ENCODE measurements at places on chromosomes 7 and 10.

GRCh38 chr10:117221156-117221711 is 19.7 kb upstream of the SLC18A2 start:
- no peak for DNase-seq

- DNase-seq = no peak
Measured at GRCh38 chr7:4268040-4268965, 413.8 kb upstream of the FOXK1 start.

- DNase-seq = no peak
Measured at GRCh38 chr7:129189661-129190310, 1.4 kb downstream of the SMO start.

GRCh38 chr7:5367661-5368060 is 56.0 kb downstream of the TNRC18 start:
- no peak for DNase-seq

GRCh38 chr7:22316914-22317313 is 40.0 kb downstream of the RAPGEF5 start:
- DNase-seq = no peak

DNA sequence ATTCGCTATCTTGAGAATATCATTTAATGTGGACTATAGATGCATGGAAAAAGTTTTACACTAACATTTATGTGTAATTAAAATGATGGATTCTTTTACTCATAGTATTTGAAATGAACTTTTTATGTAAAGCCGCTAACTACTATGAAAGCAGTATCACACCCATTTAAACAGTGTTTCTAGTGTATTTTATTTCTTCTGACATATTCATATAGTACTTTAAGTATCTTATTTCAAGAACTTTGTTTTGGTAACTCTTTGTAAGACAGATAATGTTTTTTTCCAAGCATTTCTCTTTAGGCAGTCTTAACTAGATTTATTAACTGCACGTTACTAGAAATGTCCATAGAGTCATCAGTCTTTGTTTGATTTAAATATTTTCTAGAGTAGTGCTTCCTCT is 12.5 kb upstream of the ARMC3 start:
- no peak for DNase-seq

- DNase-seq = no peak
Measured at GRCh38 chr10:13729586-13730305, 143.0 kb downstream of the PRPF18 start.

- no peak for DNase-seq
Measured at GRCh38 chr7:134022286-134022911, 104.7 kb upstream of the LRGUK start.

DNA sequence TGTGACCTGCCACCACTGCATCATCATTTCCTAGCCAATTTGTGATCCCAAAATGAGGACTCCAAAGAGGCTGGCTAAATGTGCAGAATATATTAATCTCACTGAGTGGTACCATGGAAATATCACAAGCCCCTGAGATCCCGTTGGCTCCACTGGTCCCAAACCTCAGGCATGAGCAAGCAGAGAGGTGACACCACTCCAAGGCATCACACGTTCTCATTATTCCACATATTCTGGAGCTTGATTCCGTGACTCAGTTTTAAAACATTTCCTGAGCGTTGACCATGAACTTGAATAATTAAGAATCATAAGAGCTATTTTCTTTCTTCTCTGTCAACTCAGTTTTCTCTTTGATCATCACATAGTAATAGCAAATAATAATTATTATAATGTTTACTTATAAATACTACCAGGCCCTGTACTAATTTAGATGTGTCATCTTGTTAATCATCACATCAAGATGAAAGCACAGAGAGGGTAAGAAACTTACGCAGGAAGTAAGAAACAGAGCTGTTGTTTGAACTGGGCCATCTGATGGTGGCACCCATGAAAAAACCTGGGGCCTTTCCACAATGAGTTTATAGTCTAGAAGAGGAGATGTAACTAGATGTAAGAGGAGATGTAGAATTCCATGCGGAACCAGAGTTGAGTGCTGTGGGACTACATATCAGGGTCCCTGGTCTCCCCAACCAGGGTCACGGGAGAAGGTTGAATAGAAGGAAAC is 3.5 kb downstream of the APBB1IP start:
- DNase-seq = no peak

GRCh38 chr10:12419262-12419847 is 70.0 kb downstream of the CAMK1D start:
- DNase-seq = peak; percentile 26

DNA sequence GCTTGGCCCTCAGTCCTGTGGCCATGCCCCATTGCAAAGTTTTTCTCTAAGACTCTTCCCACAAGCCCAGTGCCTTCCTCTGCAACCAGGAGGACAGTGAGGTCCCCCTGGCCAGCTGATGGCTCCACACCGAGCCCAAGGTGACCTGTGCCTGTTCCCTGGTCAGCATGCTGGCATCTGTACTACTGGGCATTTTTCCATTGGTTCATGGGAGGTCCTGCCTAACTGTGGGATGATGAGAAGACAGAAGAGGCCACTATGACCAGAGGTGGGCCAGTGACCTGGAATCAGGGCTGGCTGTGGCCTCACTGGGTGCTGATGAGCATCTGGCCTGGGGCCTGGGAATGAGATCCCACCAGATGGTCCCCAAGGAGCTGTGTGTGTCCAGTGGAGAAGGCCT is 20.2 kb downstream of the CALML3 start:
- DNase-seq = no peak

DNA sequence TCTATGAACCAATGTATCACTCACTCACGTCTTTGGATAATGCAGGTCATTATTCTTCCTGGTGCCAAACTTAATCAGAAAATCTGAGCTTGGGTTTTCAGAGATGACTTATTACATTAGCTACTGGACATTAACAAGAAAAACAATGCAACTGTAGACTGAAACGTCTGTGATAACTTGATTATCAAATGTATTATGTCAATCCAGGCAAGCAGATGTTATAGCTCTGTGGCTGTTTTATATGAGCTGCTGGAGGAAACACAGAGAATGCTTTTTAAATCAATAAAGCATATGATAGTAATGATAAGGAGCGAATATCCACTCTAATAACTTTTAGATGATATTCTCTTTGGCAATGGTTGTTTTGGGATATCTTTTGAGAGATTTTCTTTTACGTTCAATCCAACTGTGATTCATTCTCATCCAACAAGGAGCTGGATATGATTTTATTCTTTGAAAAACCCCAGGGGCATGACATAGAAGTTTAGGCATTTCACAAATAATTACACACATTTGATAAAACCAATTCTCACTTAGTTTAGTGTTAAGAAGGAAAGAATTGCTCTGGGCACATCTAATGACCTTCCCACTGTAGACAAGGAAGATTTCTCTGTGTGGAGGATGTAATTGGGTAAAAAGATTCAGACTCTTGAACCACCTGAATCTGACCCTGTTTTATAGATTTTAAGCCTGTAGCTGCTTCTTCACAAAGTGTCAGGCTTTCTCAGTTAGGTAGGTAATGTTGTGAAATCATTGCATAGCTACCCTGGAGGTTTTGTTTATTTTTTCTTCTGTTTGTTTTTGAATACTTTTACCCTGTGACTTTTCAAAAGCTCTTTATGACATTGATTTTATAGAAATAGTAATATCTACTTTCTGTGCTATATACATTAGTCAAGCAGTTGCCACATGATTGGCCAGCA is 1124.7 kb downstream of the DNAJB9 start:
- DNase-seq = no peak

DNA sequence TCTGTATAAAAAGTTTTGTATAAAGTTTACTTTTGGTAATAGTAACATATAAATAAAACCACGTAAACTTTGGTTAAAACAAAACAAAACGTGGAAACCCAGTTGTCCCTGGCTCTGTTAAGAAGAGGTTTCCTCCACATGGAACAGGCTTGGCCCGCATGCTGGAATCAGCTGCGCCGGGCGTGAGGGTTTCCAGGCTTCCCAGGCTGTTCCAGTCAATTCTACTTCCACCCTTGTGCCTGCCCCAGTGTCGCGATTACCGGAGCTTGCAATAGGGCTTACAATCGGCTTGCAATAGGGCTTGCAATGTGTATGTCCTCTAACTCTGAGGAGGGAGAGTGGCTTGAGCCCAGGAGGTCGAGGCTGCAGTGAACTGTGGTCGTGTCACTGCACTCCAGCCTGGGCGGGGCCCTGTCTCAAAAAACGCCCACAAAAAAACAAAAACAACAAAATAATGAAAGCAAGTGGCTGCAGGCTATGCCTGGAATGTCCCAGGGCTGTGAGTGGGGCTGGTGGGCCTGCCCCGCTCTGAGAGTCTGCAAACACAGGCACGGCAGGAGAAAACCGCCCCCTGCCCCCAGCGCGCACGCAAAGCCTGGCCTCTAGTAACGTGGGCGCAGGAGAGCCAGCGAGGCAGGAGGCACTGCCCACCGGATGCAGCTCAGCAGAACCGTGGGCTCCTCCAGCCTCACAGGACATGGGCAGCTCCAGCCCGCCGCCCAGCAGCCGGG is 16.3 kb downstream of the CYP2W1 start:
- no peak for DNase-seq

DNA sequence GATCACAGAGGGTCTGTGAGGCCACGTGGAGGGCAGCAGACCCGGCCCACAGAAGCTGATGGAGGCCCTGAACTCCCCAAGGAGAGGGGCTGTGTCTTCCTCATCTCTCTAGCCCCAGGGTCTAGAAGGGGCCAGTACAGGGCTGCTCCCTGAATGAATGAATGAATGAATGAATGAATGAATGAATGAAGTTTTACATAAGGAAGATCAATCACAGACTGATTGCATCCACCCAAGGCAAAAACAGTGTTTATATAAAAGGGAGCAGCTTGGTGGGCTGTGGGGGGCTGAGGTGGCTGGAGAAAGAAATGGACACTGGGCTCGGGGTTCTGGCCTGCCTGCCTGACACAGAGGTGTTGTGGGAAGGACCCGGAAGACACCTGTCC is 4.9 kb upstream of the NSUN5 start:
- DNase-seq = no peak

DNA sequence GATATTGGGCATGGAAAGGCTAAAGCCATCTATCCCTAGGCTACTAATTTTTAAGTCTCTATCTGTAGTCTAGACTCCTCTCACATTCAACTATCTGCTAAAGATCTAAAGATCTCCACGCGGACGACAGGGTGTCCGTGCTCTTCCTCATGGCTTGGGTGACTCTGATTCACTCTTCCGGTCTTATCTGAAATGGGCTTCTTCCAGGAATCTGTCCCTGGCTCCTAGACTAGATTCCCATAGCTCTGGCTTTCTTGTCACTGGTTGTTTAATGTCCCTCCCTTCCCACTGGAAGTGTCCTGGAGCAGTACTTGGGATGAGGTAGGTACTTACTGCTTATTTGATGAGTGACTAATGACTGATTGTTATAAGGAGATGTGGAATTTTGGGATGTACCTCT is 62.0 kb upstream of the PODXL start:
- no peak for DNase-seq

DNA sequence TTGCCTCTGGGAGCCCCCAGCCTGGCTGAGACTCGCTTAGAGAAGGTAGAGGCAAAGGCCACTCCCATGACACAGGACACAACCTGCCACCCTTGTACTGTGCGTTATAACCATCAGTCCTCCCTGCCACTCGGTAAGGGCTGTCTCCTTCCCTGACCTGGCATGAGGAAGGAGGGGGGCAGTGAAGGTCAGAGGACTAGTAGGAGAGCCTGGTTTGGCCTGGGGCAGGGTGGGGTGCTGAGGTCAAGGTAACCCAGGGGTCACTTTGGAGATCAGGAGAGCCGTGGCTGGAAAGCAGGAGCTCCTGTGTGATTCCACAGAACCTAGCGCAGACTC is 6.9 kb upstream of the TNRC18 start:
- DNase-seq = no peak

DNA sequence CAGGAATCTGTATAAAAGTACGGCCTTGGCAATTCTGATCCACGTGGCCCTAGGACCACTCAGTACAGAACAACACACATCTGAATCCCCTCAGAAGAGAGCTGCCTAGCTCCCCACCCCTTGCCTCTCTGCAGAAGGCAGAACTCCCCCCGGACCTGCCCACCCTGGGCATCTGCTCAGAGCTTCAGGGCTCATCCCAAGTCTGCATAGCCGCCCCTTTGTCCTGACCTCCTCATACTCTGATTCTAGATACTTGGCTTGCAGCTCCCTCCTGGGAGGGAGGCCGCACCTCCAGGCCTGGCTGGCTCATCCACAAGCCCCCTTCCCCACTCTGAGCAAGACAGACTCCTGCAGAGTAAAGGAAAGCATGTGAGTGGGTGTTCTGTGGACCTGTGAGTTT is 49.6 kb downstream of the GRID1 start:
- DNase-seq = no peak

GRCh38 chr7:101126651-101127459 is at the start of gene SERPINE1:
SERPINE1 (plus strand) TSS chr7:101127104; CDS start chr7:101128394, 1,290 bp downstream.
- no peak for DNase-seq

DNA sequence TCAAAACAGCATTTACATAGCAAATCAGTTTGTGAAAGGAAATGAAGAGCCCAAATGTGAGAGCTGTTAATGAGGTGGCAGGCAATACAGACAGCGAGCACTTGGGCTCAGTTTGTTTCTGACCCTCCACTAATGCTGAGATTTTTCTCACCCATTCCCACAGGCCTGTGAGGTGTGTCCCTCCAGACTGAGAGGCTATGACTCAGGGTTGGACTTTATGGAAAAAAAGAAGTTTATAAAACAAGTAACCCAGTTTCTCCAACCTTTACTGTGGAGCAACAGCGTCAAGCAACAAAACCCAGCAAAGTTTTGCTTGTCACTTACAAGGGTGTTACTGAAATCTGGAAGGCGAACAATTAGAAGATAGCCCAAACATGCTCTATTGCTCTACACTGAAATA is 4.9 kb upstream of the FEZF1 start:
- no peak for DNase-seq

GRCh38 chr10:48758411-48758810 is 73.7 kb downstream of the WDFY4 start:
- no peak for DNase-seq

GRCh38 chr10:70729763-70730357 is 55.3 kb downstream of the TBATA start:
- no peak for DNase-seq

DNA sequence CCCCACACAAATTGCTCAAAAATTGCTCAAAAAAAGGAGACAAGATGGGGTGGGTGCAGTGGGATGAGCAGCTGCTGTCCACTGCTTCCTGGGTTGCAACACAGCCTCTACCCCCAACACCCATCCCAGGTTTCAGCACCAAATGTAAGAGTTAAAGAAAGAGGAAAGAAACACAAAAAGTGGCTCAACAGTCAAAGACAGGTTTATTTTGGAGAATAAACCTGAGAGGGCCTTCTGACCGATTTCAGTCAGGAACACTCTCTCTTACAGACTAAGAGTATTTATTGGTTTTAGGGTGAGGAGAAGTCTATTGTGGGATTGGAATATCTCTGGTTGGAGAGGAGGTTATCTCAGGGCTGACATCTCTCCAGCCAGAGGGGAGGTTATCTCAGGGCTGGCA is 28.4 kb downstream of the OR13A1 start:
- DNase-seq = no peak

GRCh38 chr7:1290026-1290678 is 57.5 kb downstream of the UNCX start:
- peak; percentile 6 for DNase-seq

- no peak for DNase-seq
Measured at GRCh38 chr10:70589762-70590654, 12.5 kb downstream of the PRF1 start.

DNA sequence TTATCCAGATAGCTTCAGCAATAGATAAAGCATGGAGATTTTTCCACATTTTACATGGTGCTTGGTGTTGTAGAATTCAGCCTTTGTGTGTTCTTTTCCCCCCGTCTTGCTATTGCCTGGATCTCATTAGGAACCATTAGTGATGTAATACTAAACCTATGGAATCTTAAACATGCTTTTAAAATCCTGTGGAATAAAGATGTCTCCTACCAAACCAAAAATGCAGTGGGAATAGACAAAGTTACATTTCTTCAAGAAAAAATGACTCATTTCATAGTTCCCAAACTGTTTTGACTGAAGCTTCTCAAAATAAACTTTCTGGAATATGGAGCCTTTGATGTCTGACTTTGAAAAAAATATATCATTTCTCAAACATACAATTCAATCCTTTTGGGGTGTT is 44.0 kb downstream of the CALD1 start:
- DNase-seq = no peak

All from stimulated activated CD8-positive, alpha-beta memory T cell treated with anti-CD3 and anti-CD28 coated beads, Interleukin-2, amount 100 ng/mL, for 1 hour (primary cell).